Stimulated activated CD4-positive, alpha-beta T cell treated with anti-CD3 and anti-CD28 coated beads, Interleukin-2, amount 100 ng/mL, for 48 hours (primary cell): ENCODE measurements at places on chromosomes 7 and 10.

GRCh38 chr10:24463611-24464426 lies 254.9 kb downstream of the KIAA1217 start:
- DNase-seq: no peak

- no peak for DNase-seq
Measured at GRCh38 chr10:16866541-16867275, 49.5 kb upstream of the RSU1 start.

GRCh38 chr7:111827863-111828504 lies 265.7 kb upstream of the IMMP2L start:
- no peak for DNase-seq

DNA sequence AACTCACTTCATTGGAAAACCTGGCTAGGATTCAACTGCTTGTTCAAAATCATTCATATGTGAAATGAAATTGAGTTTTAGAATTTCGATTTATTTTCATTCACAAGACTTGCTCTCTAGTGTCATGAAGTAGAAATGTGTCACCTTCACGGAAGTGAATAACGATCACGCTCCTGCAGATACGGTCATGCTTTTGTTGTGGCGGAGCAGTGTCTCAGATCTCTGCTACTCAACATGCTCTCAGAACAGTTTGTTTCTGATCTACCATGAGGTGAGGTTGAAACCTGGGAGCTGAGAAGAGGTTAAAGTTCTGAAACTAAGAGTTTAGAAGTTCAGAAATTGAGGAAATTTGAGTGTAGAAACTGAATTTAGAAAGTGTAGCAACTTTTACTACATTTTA lies 13.8 kb upstream of the PITRM1 start:
- peak; percentile 32 for DNase-seq

DNA sequence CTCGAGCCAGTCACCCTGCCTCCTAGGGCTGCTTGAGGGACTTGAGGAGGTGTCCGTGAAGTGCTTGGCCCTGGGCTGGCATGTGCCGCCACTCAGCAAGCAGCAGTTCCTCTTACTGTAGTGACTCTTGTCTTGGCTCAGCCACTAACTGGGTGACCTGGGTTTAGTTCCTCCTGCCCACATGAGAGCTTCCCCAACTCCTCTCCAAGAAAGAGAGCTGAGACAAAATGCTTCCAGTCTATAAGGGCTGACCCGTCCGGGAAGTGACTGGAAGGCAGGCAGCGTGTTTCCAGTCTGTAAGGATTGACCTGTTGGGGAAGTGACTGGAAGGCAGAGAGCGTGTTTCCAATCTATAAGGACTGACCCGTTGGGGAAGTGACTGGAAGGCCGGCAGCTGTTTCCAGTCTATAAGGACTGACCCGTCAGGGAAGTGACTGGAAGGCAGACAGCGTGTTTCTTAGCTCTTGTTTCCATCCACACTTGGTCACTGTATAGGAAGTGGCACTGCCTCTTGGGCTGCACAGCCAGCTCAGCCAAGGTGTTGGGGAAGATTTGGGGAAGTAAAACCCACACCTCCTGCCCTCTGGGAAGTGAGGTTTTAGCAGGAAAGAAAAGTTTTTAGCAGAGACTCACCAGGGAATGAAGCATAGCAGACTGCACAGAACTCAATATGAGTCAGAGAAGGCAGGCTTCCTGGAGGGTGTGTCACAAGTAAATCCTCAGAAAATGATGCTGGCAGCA lies 53.3 kb upstream of the PPIF start:
- no peak for DNase-seq

DNA sequence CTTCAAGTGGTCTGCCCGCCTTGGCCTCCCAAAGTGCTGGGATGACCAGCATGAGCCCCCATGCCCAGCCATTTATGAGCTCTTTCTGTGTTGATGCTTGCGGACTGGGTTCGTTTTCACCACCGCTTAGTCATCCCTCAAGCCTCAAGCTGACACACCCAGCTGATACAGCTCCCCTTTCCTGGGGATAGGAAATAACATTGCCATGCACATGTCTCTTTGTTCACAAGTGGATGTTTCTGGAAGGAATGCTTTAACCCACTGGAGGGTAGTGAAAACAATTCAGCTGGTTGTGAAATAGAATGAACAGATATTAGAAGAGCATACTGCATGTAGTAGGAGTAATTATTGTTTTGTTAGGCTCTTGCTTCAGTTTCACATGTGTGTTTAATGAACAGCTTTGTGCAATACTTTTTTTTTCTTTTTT lies 8.5 kb upstream of the METTL27 start:
- DNase-seq: no peak

DNA sequence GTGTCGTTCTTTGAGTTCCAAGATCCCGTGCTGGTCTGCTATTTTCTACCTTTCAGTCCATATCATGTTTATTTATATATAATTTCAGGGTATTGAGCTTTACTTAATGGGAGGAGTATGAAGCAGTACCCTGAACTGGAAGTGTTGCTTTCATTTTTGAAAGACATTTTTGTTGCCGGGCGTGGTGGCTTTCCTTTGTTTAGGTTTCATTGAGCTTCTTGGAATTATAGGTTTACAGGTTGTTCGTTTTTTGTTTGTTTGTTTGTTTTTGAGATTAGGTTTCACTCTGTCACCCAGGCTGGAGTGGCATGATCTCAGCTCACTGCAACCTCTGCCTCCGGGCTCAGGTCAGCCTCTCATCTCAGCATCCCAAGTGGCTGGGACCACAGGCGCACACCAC lies 7.4 kb downstream of the ZNF487 start:
- DNase-seq: no peak

- DNase-seq: no peak
Measured at GRCh38 chr7:116187400-116187799, 22.9 kb upstream of the TES start.

- no peak for DNase-seq
Measured at GRCh38 chr10:12048547-12048946, 5.9 kb upstream of the UPF2 start.

DNA sequence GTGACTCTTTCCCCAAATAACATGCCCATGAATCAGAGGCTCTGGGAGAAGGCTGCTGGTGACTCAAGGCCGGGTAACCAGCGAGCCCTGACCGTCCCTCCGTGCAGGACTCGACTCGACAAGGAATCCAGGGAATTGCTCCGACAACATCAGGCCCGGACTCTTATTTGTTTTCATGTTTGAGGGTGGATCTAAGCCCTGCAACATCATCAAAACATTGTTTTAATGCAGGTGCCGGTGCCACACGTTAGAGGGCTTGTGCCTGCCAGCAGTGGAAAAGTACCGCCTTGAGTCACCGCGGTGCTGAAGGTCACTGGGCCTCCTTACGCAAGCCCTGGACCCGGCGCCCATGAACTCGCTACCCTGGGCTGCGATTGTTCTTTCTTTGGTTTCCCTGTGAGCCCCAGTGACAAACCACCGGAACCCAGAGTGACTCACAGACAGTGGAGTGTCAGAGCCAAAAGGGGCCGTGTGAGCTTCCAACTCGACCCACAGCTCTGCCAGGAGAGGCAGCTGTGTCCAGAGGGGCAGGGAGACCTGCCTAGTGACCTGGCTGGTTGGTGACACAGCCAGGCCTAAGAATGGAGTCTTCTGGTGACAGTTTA lies 139.4 kb upstream of the SHH start:
- DNase-seq: no peak
